Tibial artery (tissue), 4 donors: ENCODE measurements at places on chromosomes 4 and X.
A peak's percentile ranks its signal among the peaks of the same experiment; 100 is the strongest.

GRCh38 chrX:154751203-154751668 lies 359 bp upstream of the GAB3 start:
- H3K4me3 ChIP-seq = peak overlapping the region; percentile 62
- peaks cover 12% of the 10 kb centered on the region for H3K4me1 ChIP-seq
- peak overlapping the region; percentile 89 for H3K27ac ChIP-seq
- no peak for DNase-seq
- no peaks in the 10 kb centered on the region for H3K36me3 ChIP-seq

DNA sequence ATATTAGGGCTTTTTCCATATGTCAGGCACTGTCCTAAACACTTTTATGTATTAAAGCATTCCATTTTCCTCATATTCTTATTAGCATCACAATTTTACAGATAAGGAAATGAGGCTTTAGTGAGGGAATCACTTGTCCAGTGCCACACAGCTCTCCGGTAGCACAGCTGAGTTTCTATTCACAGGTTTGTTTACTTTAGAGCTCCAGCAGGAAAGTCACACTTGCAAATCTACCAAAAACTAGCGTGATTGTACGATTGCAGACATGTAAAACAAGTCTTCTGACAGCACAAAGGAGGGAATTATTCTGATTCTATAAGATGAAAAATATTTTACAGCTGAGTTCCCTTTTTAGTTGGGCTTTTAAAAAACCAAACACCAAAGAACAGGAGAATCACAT lies 472.1 kb downstream of the TMA16 start:
- DNase-seq = no peak
- H3K36me3 ChIP-seq = no peaks in the 10 kb centered on the region
- H3K27ac ChIP-seq = no peak overlapping the region
- no peaks in the 10 kb centered on the region for H3K4me1 ChIP-seq

- no peaks in the 10 kb centered on the region for H3K27me3 ChIP-seq
- H3K27ac ChIP-seq = no peak overlapping the region
- no peaks in the 10 kb centered on the region for H3K36me3 ChIP-seq
- no peaks in the 10 kb centered on the region for H3K4me1 ChIP-seq
Observed at GRCh38 chrX:72023071-72023470, 108.6 kb downstream of the RTL5 start.

DNA sequence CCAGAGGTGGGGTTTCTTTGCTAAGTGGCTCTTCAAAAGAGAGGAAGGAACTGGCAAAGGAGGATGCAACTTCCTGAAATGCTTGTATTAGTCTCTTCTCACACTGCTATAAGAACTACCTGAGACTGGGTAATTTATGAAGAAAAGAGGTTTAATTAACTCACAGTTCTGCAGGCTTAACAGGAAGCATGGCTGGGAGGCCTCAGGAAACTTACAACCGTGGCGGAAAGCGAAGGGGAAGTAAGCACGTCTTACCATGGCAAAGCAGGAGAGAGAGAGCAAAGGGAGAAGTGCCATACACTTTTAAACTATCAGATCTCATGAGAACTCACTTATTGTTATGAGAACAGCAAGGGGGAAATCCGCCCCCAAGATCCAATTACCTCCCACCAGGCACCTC lies 505.7 kb downstream of the ZNF674 start:
- no peak overlapping the region for H3K4me3 ChIP-seq
- no peaks in the 10 kb centered on the region for H3K36me3 ChIP-seq
- H3K27me3 ChIP-seq = no peaks in the 10 kb centered on the region
- DNase-seq = no peak

GRCh38 chrX:155662282-155662681 lies 49.5 kb upstream of the TMLHE start:
- no peaks in the 10 kb centered on the region for H3K36me3 ChIP-seq
- no peak overlapping the region for H3K4me3 ChIP-seq

DNA sequence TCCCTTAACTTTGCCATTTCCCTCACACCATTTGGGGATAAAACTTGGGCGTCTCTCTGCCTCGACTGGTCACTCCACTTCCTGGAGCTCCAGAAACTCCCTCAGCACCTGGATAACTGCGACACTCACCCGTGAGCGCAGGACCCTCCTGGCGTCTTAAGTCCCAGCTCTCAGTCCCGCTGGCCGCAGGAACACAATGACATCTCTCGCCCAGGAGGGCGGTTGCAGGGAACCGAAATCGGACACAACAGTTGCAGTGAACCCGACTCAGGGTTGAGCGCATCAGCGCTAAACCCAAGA lies 370.9 kb upstream of the SMIM31 start:
- DNase-seq = no peak
- H3K27ac ChIP-seq = peak overlapping the region; percentile 47
- peak overlapping the region; percentile 54 for H3K4me3 ChIP-seq
- H3K4me1 ChIP-seq = no peaks in the 10 kb centered on the region
- no peaks in the 10 kb centered on the region for H3K36me3 ChIP-seq
- no peaks in the 10 kb centered on the region for H3K27me3 ChIP-seq

DNA sequence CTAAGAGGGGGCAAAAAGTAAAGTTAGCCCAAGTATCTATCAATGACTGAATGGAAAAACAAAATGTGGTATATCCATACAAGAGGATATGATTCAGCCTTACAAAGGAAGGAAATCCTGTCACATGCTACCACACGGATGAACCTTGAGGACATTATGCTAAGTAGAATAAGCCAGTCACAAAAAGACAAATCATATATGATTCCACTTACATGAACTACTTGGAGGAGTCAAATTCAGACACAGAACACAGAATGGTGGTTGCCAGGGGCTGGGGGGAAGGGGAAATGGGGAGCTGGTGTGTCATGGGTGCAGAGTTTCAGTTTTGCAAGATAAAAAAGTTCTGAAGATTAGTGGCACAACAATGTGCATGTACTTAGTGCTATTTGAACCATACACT lies 101.8 kb downstream of the SH3KBP1 start:
- no peak overlapping the region for H3K4me3 ChIP-seq
- no peaks in the 10 kb centered on the region for H3K4me1 ChIP-seq
- no peaks in the 10 kb centered on the region for H3K36me3 ChIP-seq
- no peak overlapping the region for H3K27ac ChIP-seq
- H3K27me3 ChIP-seq = no peaks in the 10 kb centered on the region
- DNase-seq = no peak

- peaks cover 12% of the 10 kb centered on the region for H3K4me1 ChIP-seq
- H3K36me3 ChIP-seq = no peaks in the 10 kb centered on the region
- H3K27me3 ChIP-seq = no peaks in the 10 kb centered on the region
- no peak for DNase-seq
- H3K4me3 ChIP-seq = no peak overlapping the region
- no peak overlapping the region for H3K27ac ChIP-seq
Observed at GRCh38 chr4:187065396-187065795, 341.7 kb upstream of the FAT1 start.

DNA sequence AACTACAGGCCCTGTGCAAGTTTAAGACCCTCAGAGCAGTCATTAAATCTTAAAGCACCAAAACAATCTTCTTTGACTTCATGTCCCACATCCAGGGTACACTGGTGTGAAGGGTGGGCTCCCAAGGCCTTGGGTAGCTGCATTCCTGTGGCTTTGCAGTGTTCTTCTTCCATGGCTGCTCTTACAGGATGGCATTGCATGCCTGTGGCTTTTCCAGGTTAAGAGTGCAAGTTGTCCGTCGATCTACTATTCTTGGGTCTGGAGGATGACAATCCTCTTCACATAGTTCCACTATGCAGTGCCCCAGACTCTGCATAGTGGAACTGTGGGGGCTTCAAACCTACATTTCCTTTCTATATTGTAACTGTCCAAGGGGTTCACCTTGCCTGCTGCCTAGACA lies 494.5 kb downstream of the CFAP47 start:
- no peaks in the 10 kb centered on the region for H3K27me3 ChIP-seq
- H3K4me1 ChIP-seq = no peaks in the 10 kb centered on the region
- no peak for DNase-seq
- no peak overlapping the region for H3K4me3 ChIP-seq
- no peaks in the 10 kb centered on the region for H3K36me3 ChIP-seq
- H3K27ac ChIP-seq = no peak overlapping the region

DNA sequence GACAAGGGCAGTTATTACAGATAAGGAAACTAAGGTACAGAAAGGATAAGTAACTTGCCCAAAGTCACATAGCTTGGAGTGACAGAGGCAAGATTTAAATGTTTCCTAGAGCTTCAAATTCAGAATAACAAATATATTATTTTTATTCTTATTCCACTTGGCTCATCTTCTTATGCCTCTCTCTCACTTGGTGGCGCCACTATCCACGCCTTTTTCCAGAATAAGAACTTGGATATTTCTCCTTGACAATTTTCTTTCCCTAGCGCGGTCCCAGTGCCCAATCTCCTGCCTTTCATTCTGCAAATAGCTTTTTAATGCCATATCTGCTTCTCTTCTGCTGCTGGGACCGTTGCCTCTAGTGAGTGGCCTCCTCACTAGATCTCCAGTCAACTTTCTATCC lies 78.5 kb downstream of the MSN start:
- no peaks in the 10 kb centered on the region for H3K4me1 ChIP-seq
- peaks cover 4% of the 10 kb centered on the region for H3K36me3 ChIP-seq
- H3K27me3 ChIP-seq = no peaks in the 10 kb centered on the region
- DNase-seq = no peak
- no peak overlapping the region for H3K27ac ChIP-seq

- peak overlapping the region; percentile 98 for H3K27ac ChIP-seq
- H3K4me3 ChIP-seq = peak overlapping the region; percentile 86
- DNase-seq = peak; percentile 67
- H3K4me1 ChIP-seq = peaks cover 5% of the 10 kb centered on the region
Observed at GRCh38 chrX:12974305-12974795, 560 bp upstream of the TMSB4X start.

DNA sequence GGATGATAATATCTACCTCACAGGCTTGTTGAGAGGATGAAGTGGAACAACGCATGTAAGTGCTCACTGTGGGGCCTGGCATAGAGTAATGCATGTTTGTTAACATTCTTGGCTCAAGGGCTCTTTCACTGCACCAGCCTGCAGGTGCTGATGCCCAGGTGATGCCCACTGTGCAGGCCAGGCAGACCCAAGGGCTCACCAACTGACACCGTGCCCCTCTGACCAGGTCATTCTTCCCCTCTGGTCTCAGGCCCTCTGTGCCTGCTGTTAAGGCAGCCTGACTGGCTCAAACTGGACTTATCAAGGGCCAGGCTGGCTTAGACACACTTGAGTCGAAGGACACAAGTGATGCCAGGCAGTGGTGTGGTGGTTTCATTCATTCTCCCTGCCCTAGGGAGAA lies 90.5 kb downstream of the PJA1 start:
- no peak overlapping the region for H3K27ac ChIP-seq
- H3K27me3 ChIP-seq = no peaks in the 10 kb centered on the region
- peaks cover 10% of the 10 kb centered on the region for H3K4me1 ChIP-seq
- no peaks in the 10 kb centered on the region for H3K36me3 ChIP-seq
- no peak overlapping the region for H3K4me3 ChIP-seq

GRCh38 chr4:8163026-8163425 lies 4.4 kb upstream of the ABLIM2 start:
- H3K27me3 ChIP-seq = no peaks in the 10 kb centered on the region
- no peaks in the 10 kb centered on the region for H3K4me1 ChIP-seq
- DNase-seq = no peak
- H3K4me3 ChIP-seq = no peak overlapping the region

DNA sequence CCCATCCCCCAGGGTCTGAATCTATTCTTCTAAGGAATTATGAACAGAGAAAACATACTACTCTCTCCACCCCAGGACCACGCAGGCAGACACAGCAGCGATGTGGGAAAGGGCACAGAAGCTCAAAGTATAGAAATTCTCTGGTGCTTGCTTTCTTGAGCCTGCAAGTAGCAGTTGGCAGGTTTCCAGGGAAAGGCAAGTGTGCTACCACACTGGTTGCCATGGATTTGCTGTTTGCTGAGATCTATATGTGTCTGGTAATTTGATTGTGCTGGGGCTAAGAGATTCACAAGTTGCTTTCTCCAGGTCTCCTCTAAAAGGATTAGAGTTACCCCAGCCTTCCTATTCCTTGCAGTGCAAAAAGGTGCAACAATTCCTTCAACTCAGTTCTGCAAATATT lies 83.1 kb downstream of the GUCY2F start:
- H3K36me3 ChIP-seq = no peaks in the 10 kb centered on the region
- H3K4me1 ChIP-seq = no peaks in the 10 kb centered on the region
- no peaks in the 10 kb centered on the region for H3K27me3 ChIP-seq
- H3K4me3 ChIP-seq = no peak overlapping the region
- H3K27ac ChIP-seq = no peak overlapping the region

DNA sequence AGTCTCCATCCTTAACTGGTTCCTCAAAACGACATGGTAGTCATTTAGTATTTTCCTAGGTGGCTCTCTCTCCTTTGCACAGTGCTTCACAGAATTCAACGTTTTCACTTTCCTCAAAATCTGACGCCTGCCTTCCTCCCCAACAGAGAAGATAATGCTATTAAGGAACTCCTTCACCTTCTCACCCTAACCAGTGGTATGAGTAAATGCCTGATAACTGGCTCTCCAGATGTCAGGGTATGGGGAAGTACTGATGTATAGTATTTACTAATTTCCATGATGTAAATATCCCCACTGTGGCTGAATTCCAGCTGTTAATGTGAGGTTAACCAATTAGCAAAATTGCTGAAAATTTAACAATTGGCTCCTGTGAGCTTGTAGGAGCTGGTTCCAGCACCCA lies 28.8 kb upstream of the NSUN7 start:
- no peaks in the 10 kb centered on the region for H3K27me3 ChIP-seq
- H3K4me3 ChIP-seq = no peak overlapping the region
- H3K4me1 ChIP-seq = no peaks in the 10 kb centered on the region

GRCh38 chrX:132984058-132984650 lies 25.7 kb upstream of the HS6ST2 start:
- H3K36me3 ChIP-seq = no peaks in the 10 kb centered on the region
- no peak for DNase-seq
- no peaks in the 10 kb centered on the region for H3K27me3 ChIP-seq
- H3K4me3 ChIP-seq = no peak overlapping the region
- no peak overlapping the region for H3K27ac ChIP-seq

DNA sequence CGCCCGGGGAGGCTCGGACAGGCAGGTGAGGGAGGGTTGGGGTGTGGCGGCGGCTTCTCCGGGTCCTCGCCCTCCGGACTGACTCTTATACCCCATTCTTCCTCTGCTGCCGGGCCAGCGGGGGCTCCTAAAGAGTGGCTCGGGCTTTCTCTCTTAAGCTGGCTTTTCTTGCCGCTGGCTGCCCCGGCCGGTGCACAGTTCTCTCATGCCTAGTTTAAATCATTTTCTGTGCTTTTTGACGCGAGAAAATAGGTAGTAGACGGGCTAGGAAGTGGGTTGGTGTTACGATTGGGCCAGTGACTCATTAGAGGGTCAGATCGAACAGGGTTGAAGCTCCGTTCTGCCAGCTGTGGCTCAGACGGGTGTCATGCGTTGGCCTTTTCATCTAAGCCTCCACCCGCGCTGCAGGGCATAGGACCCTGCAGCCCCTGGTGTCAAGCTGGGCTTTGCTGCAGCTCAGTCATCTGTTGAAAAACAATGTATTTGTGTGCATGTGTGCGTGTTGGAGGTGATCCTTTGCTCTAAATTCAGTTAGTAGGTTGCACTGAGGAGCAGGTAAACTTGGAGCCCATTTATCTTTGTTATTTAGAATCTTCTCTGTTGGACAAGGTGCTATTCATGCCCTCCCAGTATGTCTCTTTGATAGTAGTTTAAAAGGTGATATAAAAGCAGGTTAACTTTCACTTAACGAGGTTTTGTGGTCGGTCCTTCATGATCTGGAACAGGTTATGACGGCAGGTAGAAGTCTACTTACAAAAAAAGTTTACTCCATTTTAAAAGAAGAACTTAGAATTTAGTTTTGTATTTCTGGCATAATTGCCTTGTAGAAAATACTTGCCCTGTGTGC lies 802 bp downstream of the BMP2K start:
- no peaks in the 10 kb centered on the region for H3K36me3 ChIP-seq
- peaks cover 39% of the 10 kb centered on the region for H3K4me1 ChIP-seq
- peak overlapping the region; percentile 99 for H3K27ac ChIP-seq
- H3K4me3 ChIP-seq = peak overlapping the region; percentile 78
